ENCODE measurements at places on chromosomes 12 and 14.

GRCh38 chr12:47758584-47758833 is 171 bp downstream of the RAPGEF3 start:
- no peak for DNase-seq

GRCh38 chr12:51181558-51181957 is 8.6 kb upstream of the TFCP2 start:
- no peak for DNase-seq

DNA sequence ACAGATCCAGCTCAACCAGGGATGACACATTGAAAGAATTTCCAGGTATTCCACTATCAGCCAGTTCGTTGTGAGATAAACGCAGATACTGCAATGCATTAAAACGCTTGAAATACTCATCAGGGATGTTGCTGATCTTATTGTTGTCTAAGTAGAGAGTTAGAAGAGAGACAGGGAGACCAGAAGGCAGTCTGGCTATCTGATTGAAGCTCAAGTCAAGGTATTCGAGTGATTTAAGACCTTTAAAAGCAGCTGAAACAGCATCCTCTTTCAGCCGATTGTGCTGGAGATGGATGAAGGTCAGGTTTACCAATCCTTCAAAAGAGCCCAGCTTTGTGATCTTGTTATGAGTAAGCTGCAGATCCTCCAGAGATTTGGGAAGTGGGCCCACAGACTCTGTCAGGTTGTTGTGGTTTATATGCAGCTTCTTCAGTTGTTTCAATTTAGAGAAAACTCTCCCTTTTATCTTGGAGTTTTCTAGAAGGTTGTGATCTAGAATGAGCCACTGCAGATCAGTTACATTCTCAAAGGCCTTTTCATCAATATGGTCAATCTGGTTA is 3.0 kb downstream of the LUM start:
- DNase-seq: no peak

- no peak for DNase-seq
These were observed 72.2 kb downstream of the PITPNM2 start for GRCh38 chr12:123078531-123079155.

DNA sequence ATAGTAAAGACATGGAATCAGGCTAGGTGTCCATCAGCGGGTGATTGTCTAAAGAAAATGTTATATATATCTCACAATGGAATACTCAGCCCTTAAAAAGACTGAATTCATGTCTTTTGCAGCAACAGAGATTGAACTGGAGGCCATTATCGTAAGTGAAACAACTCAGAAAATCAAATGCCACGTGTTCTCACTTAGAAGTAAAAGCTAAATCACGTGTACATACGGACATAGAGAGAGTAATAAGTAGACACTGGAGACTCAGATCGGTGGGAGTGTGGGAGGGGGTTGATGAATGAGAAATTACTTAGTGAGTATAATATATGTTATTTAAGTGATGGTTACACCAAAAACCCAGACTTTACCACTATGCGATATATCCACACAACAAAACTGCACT is 266.3 kb upstream of the PPFIA2 start:
- DNase-seq: no peak

- DNase-seq: no peak
These were observed 9.3 kb downstream of the SLC48A1 start for GRCh38 chr12:47782372-47782770.

GRCh38 chr12:22116376-22116775 is 70.4 kb downstream of the CMAS start:
- no peak for DNase-seq

DNA sequence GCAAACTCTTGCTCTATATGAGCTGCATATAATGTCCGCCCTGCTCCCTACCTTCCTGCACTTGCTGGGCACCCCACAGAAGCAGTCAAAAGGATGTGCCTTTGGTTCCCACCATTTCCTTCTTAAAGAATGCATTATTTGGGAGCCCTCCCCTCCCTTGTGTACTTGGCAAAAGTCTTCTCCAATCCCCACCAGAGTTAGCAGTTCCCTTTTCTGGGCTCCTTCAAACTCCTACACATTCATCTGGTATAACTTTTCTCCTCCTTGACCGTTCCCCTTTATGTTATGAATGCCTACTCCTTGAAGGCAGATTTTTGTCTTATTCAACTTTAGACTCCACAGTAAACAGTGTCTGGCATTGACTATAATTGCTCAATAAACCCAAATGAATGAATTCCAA is 27.8 kb downstream of the AREL1 start:
- no peak for DNase-seq

DNA sequence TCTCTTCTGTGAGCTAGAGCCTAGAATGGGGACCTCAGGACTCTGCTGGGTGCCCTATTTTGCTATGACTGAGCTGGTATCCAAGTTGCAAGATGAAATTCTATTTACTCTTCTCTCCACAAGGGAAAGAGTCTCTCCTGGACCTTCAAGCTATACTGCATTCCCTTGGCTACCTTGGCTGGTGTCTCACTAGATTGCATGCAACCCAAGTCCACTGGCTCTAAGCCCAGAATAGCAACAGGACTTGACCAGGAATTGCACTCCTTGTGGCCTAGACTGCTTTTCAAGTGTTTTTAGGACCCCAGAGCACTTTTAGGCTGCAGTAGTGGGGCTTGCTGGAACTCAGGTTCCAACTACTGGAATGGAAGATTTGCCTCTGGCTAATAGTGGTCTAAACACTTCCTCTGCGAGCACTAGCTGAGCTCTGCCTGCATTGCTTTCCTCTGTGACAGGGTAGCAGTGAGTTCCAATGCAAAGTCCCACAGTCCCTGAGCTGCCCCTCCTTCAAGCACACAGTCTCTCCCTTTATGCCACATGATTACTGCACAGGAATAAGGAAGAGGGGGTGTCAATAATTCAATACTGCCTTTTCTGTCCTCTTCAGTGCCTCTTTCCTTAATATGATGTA is 1009.1 kb upstream of the FLRT2 start:
- no peak for DNase-seq

DNA sequence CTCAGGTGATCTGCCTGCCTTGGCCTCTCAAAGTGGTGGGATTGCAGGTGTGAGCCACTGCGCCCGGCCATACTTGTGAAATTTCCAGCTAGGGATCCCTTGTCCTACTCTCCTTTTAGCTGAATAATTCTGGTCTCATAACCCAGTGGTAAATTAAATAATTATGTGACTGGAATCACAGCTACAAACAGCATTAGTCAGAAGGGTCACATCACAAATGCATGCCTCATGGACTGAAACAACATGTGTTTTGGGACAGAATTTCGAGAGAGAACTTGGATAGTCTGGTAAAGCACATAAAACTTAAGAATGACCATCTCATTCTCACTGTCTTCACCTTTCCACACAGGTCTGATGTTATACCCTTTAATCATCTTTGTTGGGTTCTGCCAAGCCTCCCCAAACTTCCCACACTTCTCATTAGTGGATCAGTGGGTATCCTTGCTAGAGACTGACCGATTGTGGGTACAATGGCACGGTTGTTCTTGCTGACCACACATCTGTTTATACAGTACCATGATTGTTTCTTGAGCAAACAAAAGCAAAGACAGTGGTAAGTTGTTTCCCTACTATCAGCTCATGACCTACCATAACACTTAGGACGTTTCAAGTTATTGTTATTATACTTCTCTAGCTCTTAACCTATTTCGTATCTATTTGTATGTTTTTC is 5.1 kb downstream of the GPRC5D start:
- no peak for DNase-seq

DNA sequence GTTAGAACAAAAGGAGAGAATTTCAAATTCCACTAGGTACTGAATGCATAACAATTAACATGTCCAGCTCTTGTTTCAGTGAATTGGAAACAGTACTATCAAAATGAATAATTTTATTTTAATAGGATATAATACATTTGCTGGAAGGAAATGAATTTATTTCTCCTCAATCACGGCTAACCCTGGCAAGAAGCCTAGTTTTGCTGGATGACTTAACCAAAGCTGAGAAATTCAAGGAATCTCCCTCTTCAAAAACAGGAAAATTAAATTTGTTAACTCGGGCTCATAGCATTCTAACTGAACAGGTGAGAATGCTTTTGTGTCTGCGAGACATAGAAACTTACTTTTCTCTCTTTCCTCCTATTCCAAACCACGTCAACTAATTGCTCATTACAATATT is 163.5 kb upstream of the NEDD1 start:
- DNase-seq: no peak

DNA sequence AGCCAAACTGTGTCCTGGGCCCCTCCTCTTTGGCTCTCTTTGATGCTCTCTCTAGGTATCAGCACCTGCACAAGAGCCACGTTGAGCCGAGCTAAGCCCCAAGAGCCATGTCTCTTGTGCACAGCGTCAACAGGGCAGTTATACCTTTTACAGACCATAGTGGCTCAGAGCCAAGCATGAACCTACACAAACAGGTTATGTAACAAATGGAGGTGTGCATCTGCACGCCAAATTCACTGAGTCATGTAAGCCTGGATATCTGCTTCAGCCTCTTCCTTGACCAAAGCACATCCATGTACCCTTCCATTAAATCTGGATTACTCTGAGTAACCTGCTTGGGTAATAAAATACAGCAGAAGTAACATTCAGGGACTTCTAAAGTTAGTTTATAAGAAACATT is 509.7 kb downstream of the NAV3 start:
- DNase-seq: no peak

DNA sequence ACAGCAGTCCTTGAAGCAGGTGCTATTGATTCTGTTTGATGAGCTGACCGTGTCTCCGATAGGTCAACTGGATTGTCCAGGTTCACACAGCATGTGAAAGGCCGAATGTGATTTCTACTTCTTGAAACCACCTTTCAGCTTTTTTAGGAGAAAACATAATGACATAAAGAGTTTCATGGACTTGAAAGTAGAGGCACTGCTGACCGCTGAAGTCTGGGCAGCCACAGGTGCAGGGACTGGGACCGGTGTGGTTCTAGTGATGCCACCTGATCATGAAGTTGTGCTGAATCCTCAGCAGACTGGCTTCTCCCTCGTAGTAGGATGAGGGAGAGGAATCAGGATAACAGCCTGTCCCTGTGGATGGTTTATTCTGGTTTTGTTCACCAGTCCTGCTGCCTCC is 108.1 kb downstream of the ETV6 start:
- no peak for DNase-seq

DNA sequence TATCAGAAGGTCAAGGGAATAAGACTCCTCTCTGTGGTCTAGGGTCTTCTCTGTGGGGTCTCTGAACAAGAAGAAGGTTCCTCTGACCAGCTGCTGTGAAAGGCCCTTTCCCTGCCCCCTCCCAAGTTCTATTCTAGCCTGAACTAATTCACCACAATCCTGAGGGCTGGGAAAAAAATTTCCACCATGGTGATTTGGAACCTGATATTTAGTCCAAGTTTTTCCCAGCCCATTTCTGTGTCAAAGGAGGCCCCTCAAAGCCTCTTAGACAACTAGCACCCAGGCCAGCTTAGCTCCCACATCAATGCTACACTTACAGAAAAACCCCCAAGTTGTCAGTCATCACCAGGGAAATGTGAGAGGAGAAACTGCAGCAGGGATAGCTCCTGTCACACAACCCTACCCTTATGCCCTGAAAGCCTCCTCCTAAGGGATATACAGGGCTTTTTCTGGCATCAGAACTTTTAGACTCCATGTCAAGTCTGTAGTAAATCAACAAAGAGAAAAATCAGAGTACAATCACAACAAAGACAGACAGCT is 4.5 kb downstream of the FMNL3 start:
- no peak for DNase-seq

- DNase-seq: peak; percentile 37
These were observed 34.8 kb upstream of the TESC start for GRCh38 chr12:117134059-117134458.

DNA sequence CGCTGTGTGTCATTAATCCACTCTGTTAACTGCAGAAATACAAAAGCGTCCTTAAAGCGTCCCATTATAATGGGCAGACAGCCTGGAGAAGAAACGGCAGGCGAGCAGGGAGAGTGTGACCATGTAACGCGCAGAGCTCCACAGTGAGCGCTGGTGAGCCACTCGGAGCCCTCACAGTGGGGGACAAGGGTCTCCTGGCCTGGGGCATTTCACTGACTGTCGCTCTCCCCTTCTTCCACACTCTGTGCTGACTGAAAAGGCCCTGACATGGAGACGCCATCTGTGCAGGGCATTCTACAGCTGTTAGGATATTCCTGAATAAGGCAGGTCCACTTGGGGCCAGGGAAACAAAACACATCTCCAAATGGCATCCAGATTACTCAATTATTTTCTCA is 24.2 kb downstream of the CCDC92 start:
- DNase-seq: no peak

DNA sequence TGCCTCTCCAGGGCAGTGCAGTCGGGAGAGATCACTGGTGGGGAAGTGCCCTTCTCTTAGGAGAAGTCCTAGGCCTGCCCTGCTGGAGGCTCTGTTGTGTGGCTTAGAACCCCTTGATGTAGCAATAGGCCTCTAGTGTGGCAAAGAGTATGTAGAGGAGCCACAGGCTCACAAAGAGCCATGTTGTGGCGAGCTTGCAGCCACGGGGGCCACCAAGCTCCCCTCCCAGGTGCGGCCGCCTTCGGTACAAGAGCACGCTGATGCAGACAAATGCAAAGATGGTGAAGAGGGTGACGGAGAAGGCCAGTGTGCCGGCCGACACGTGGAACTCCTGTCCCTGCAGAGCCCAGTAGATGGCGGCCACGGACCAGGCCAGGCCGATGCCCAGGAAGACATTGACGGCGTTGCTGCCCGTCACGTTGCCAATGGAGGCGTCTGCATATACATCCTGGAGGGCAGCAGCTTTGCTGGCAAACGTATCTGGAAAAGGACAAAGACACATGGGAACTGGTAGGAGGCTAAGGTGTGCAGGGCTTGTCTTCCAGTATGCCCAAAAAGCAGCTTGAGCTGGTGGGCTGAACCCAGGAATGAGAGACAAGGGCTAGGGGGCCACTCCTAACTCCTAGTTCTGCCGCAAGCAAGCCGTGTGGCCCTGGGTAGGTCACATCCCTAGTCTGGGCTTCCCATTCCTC is 142.8 kb downstream of the SLC8A3 start:
- DNase-seq: no peak

DNA sequence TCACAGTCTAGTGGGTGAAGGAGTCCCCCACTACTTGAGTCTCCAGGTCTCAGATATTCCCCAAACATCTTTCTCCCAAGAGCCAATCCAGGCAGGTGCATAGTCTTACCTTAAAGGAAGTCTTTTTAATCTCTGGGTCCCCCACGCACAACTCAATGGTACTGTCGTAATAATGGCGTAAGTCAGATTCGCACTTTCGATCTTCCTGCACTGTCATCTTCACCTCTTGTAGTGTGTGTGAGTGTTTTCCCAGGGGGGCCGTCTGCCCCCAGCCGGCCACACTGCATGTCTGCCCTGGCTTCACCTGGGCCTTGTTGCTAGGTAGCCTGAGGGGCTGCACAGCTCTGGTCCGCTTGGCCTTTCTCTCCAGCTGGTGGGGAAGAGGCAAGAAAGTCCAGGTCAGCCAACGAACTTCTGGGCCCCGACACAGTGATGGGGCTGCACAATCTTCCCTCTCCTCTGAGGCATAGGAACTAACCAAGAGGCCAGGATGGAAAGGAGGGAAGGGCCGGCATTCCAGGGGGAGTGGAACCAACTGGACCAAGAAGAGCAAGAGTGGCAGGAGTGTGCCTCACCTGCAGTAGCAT is 2.1 kb downstream of the GZMB start:
- DNase-seq: no peak

Data from stimulated activated CD8-positive, alpha-beta memory T cell treated with anti-CD3 and anti-CD28 coated beads, Interleukin-4, amount 100 ng/mL, for 1 hour (primary cell).